ENCODE measurements at places on chromosomes 2 and 18.

DNA sequence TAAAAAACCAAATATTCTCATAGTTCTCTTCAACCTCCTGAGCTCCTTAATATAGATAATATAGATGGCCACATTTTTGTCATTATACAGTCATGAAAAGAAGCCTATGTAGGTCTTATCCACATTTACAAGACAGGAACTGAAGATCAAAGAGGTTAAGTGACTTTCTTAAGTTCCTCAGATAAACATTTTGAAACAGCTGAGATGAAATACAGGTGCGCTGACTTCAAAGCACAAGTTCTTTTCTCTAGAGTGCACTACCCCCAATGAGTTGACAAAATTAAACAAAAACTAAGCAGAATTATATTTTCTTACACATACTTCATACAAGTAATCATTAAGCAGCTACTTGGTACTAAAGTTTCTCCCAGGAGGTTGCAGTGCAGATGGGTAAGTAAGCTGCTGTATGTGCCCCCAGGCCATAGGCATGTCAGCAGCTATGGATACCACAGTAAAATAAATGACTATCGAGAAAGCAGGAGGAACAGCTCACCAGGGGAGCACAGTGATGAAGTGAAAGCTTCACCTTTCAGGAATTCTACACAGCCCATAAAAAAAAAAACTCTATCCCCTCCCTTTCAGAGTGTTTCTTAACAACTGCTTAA, 199.8 kb downstream of the DPP10 start:
- DNase-seq, result no peak

- DNase-seq, result no peak
Measured at GRCh38 chr2:63424329-63425078, 163.8 kb downstream of the WDPCP start.

DNA sequence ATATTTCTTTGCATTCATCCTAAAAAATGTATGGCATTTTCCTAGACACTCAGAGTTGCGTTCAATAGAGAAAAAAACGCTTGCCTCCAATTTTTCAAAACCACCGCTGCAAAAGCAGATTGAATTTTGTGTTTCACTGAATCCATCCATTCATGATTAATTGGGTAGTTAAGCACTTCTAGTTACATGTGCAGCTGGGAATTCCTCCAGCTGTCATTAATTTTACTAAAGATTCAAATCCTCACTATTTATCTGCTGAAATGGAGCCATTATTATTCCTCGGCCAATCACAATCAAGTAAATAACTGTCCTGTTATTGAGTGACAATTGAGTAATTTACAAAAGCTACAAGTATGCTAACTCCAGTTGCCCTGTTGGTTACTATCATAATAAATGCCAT, 75.8 kb upstream of the ARL5A start:
- DNase-seq, result no peak

- no peak for DNase-seq
Measured at GRCh38 chr2:69572641-69573040, 70.9 kb downstream of the AAK1 start.

GRCh38 chr18:57791911-57792310, 11.2 kb downstream of the ATP8B1 start:
- DNase-seq, result no peak

DNA sequence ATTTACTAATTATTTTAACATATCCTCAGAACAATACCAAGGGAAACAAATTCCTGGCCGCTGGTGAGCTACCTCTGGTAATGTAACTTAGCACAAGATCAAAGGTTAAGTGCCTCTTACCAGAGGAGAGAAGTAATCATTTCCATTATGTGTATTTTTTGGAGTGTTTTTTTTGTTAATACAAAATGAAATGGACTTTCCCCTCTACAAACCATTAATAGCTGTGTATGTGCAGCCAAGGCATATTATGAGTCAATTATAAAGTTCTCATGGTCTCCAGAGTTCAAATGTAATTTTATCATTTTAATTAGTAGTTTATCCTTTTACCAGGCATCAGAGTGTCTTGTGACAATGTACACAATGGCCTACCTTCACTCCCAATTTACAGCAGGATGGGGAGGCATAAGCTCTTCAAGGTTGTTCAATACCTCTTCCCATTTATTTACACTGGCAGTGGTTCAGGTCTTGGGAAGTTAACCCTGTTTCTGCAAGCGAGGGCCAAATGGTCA, 242.2 kb downstream of the TGIF1 start:
- DNase-seq, result no peak

DNA sequence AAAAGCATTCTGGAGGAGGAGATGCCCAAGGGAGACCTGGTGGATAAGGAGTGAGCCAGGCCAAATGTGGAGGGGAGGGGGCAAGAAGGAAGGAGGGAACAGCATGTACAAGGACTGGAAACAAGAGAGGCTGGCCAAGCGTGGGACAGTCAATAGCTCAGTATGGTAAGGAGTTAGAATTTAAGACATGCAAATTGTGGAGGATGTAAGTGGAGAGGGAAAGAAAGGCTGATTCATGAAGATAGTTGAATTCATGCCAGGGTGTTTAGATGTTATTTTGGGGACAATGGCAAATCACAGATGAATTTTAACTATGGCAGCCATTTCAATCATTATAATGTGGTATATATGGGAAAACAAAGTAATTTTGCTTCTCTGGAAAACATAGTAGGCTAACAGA, 462.3 kb downstream of the MEIS1 start:
- DNase-seq, result no peak

DNA sequence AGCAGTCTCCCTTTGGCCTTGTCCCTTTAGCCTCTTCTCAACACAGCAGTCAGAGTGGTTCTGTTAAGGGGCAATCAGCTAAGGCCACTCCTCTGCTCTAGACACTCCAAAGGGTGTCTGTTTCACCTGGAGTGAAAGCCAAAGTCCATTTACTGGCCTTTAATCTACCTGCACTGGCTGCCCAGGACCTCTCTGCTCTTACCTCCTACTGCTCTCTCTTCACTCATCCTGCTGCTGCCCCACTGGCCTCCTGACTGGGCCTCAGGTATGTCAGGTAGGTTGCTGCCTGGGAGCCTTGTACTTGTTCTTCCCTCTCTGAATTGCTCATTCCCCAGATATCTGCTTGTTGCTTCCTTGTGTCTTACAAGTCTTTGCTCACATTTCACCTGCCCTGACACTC, 68.2 kb downstream of the PIKFYVE start:
- DNase-seq, result no peak

GRCh38 chr2:42922790-42923579, 130.6 kb upstream of the HAAO start:
- no peak for DNase-seq

- DNase-seq, result no peak
Measured at GRCh38 chr2:190694479-190694878, 45.6 kb downstream of the NAB1 start.

GRCh38 chr2:124318913-124319312, 293.8 kb downstream of the CNTNAP5 start:
- no peak for DNase-seq

- DNase-seq, result no peak
Measured at GRCh38 chr2:111157798-111158197, 37.1 kb downstream of the BCL2L11 start.

DNA sequence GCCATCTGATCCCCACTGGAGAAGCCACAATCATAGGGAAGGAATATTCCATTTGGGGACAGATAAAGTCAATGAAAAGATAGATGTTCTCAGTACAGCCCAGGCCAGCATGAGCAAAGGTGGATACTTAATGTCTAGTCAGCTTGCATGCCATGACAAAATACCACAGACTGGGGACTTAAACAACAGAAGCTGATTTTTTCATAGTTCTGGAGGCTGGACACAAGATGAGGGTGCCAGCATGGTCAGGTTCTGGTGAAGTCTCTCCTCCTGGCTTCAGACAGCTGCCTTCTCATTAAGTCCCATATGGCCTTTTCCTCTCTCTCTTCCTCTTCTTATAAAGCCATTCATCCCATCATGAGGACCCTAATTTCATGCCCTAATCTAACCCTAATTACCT, 116.1 kb upstream of the CYP1B1 start:
- DNase-seq, result no peak

DNA sequence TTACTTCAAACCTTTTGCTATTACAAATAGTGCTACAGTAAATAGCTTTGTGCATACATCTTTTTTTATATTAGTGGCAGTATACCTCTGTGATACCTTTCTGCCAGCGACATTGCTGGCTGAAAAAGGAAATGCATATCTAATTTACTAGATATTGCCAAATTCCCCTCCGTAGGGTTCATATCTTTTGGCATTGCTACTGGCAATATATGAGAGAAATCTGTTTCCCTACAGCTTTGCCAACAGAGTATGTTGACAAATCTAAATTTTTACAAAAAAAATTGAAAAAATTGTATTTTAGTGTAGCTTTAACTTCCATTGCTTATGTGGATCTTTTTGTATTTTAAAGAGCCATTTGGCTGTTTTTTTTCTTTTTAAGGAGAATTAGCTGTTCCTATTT, 426.7 kb downstream of the TRIB2 start:
- no peak for DNase-seq

DNA sequence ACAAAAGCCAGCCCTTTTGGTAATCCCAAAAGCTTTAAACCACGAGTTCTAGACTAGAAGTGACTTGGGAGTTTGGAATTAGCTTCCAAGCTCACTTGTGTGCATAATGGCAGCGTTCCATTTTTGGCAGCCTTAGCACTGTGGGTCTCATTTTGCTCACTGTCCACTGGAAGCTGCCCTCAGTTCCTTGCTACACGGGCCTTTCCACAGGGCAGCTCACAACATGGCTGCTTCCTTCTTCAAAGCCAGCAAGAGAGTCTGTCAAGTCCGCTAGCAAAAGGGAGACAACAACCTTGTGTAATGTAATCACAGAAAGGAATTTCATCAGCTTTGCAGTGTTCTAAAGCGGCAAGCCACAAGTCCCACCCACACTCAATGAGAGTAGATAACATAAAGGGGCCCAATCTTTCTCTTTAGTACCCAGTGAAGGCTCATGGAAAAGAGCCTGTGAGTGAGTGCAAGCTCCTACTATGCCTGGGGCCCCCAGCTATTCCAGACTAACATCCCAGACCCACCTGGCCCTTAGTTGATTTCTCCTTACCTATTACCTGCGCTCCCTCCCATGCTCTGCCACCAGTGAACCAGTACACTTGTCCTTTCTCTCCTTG, 239.7 kb upstream of the FBXO11 start:
- DNase-seq, result no peak

DNA sequence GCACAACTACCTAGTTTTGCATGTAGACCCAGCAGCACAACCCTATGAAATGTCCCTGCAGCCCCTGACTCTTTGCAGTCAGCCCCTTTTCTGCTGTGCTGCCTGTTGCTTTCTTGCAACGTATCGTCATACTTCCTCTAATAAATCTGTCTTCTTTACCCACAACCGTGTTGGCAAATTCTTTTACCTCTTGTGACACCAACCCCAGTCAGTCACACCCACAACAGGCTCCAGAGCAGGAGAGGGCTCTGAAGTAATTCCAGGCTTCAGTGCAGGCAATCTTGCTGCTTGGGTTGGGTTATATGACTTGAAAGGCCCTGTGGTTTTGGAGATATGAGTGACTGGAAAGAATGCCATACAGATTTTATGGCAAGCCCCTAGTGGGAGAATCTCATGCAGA, 79.1 kb upstream of the KCNH7 start:
- DNase-seq, result no peak

- DNase-seq, result no peak
Measured at GRCh38 chr2:207417301-207417718, 112.5 kb upstream of the CREB1 start.

Data from C1 segment of cervical spinal cord (tissue), 14 donors.